Ascending aorta (tissue), 2 donors: ENCODE measurements at places on chromosomes 12 and 14. TPM values are rescaled to one million over a fixed set of nuclear protein-coding genes. Genes with fewer than 3 reads are reported as not detected.

The TMTC1 gene
- total RNA-seq: 176 TPM

The UBC gene
- 1,347 TPM for total RNA-seq

The ANKRD13A gene
- total RNA-seq: 199 TPM

The SLC7A8 gene
- total RNA-seq: 59.9 TPM

The BATF gene
- total RNA-seq: not detected

The ANKRD33 gene
- total RNA-seq: not detected

The ACVRL1 gene
- total RNA-seq: 308 TPM

The LBHD2 gene
- not detected for total RNA-seq

The C1QL4 gene
- total RNA-seq: not detected

The PPP1R1A gene
- 28.7 TPM for total RNA-seq

The RNU6-7 gene
- not detected for total RNA-seq

The FGF23 gene
- not detected for total RNA-seq

The TTC8 gene
- 24.4 TPM for total RNA-seq

The FAM234B gene
- 6.7 TPM for total RNA-seq

The SMAGP gene
- 27.4 TPM for total RNA-seq

The LRFN5 gene
- total RNA-seq: 0.11 TPM

The DIO3 gene
- not detected for total RNA-seq

The SIRT4 gene
- total RNA-seq: not detected

The CCDC175 gene
- total RNA-seq: not detected

The NAV3 gene
- total RNA-seq: 9.7 TPM

The SYCP3 gene
- not detected for total RNA-seq

The TAS2R14 gene
- total RNA-seq: not detected

The HAL gene
- 1.5 TPM for total RNA-seq

The FGF6 gene
- not detected for total RNA-seq

The GNG2 gene
- 11.4 TPM for total RNA-seq

The YEATS4 gene
- total RNA-seq: 4.3 TPM

The IL31 gene
- total RNA-seq: not detected

The SLC2A3 gene
- total RNA-seq: 58.0 TPM

The PPHLN1 gene
- 1.7 TPM for total RNA-seq

The LGMN gene
- total RNA-seq: 76.7 TPM

The ANO4 gene
- 0.11 TPM for total RNA-seq

The KERA gene
- total RNA-seq: not detected

The TPPP2 gene
- total RNA-seq: not detected

The REP15 gene
- not detected for total RNA-seq

The CGRRF1 gene
- 1.2 TPM for total RNA-seq

The CCDC85C gene
- total RNA-seq: 0.64 TPM

The SOAT2 gene
- total RNA-seq: not detected

The IFNG-AS1 gene
- total RNA-seq: not detected

The P3H3 gene
- 62.2 TPM for total RNA-seq

The SLC6A12 gene
- total RNA-seq: 1.4 TPM

The B4GALNT1 gene
- total RNA-seq: 16.6 TPM

The SLCO1C1 gene
- not detected for total RNA-seq

The CMA1 gene
- total RNA-seq: not detected

The KLHDC1 gene
- total RNA-seq: not detected

The ARL1 gene
- 16.0 TPM for total RNA-seq

The PAH gene
- not detected for total RNA-seq

The CAPZA3 gene
- total RNA-seq: not detected

The MIP gene
- total RNA-seq: not detected

The FKBP3 gene
- 8.8 TPM for total RNA-seq
